Stimulated activated CD4-positive, alpha-beta T cell treated with anti-CD3 and anti-CD28 coated beads, TNF-alpha, amount 100 ng/mL, for 24 hours (primary cell): ENCODE measurements at places on chromosomes 7 and 10.

DNA sequence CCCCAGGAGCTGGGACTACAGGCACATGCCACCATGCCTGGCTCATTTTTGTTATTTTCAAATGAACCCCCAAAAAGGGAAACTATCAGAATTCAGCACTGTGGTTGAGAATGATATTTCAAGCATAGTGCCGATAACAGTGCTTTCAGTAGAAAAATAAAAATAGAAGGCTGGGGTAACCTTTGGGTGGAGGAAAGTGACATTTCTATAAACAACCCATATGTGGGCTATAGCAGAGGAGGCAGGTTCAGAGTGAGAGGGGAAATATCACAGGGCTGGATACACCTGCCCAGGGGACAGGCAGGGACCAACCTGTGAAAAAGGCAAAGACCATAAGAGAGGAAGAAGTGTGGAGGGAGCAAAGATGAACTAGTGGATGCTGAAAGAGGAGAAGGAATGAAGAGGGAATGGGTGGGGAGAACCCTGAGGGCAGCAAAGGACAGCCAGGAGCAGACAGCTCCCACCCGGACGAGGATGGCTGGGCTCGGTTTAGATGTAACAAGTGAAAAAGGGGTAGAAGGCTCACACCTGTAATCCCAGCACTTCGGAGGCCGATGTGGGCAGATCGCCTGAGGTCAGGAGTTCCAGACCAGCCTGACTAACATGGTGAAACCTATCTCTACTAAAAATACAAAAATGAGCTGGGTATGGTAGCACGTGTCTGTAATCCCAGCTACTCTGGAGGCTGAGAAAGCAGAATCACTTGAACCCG, 56.5 kb downstream of the MAP3K8 start:
- DNase-seq, result no peak

GRCh38 chr7:156906200-156906649, 13.2 kb upstream of the LMBR1 start:
- DNase-seq, result no peak

DNA sequence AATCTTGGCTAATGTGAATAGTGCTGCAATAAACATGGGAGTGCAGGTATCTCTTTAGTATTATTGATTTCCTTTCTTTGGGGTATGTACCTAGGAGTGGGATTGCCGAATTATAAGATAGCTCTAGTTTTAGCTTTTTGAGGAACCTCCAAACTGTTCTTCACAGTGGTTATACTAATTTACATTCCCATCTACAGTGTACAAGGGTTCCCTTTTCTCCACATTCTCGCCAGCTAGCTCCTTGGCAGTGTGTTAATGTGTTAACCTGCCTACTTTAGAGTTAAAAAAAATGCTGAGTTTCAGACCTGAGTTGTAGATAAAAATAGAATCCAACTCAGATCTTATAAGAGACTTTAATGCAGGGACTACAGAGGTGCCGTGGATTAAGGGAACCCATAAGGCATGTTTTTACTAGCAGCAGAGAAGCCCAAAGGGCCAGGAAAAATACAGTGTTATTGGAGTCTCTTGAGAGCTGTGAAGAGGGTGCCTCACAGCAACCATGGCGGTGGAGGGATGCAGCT, 35.4 kb downstream of the CDK13 start:
- DNase-seq, result no peak

GRCh38 chr10:118218562-118218961, 123.6 kb downstream of the FAM204A start:
- DNase-seq, result no peak

DNA sequence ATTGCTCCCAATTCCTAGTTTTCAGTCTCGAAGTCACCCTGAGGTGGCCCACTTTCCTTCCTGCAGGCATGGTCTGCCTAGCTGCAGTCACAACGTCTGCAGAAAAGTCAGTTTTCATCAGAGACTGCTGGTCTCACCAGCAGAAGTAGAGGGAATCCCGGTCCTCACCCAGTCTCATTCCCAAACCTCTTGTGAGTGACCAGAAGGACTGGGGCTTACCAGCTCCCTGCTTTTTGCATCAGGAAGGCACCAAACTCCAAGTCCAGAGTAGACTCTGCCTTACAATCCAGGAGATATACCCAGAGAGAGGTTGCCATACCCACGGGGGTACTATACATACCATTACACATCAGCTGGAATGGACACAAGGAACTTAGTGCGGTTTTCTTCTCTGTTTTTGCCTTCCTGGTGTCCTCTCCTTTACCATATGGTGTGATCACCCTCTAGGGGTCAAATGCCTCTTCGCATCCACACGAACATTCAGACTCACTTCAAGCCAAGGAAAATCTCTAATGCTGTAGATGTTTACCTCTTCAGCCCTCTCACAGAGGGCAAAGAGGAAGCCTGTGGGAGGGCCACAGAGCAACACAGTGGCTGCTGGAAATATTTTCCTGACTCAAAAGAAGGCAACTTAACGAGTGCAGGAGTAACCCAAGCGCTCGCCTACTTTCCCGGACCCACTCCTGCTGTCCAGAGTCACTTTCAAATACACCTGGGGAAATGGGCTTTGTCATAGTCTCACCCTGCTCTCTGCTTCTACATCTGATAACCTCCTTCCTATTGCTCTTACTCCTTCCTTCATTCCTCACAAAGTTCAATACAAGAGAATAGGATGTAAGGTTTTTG, 220.9 kb downstream of the C7orf25 start:
- no peak for DNase-seq

DNA sequence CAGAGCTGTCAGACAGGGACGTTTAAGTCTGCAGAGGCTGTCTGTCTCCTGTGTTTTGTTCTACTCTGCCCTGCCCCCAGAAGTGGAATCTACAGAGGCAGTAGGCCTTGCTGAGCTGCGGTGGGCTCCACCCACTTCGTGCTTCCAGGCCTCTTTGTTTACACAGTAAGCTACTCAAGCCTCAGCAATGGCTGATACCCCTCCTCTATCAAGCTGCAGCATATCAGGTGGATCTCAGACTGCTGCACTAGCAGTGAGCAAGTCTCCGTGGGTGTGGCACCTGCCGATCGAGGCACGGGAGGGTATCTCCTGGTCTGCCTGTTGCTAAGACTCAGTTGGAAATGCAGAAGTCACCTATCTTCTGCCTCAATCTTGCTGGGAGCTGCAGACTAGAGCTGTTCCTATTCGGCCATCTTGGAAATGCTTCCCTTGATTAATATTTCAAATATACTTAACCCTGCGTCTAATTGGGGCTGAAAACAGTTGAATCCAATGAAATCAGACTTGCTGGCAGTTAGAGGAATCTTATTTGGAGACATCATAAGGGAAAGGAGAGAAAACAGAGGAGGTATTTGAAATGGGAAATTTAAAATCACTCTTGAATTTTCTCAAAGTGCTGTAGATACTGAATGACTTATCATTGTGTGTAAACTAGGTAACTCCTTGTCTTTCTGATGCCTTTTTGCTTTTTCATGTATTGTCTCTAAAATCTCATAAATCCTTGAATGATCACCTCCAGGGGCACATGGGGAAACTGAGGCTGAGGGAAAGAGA, 13.8 kb upstream of the CYP3A5 start:
- DNase-seq, result no peak

DNA sequence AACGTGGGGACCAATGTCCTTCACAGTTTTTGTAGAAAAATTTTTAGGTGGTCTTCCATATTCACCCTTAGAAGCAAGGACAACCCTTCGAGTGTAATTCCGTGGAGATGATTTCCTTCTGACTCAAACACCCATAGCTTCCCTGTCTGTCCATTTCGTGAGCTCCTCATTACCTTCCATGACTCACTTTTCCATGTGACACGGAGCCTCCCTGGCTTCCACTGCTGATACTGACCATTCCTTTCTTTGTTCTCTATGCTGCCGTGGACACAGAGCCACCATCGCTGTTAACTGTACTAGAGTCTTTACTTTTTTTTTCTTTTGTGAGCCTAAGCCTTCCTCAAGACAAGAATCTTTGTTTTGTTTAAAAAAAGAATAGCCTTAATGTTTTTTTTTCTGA, 12.5 kb upstream of the ARMS2 start:
- no peak for DNase-seq

- no peak for DNase-seq
Measured at GRCh38 chr10:22321156-22321923, 441 bp downstream of the BMI1 start.

DNA sequence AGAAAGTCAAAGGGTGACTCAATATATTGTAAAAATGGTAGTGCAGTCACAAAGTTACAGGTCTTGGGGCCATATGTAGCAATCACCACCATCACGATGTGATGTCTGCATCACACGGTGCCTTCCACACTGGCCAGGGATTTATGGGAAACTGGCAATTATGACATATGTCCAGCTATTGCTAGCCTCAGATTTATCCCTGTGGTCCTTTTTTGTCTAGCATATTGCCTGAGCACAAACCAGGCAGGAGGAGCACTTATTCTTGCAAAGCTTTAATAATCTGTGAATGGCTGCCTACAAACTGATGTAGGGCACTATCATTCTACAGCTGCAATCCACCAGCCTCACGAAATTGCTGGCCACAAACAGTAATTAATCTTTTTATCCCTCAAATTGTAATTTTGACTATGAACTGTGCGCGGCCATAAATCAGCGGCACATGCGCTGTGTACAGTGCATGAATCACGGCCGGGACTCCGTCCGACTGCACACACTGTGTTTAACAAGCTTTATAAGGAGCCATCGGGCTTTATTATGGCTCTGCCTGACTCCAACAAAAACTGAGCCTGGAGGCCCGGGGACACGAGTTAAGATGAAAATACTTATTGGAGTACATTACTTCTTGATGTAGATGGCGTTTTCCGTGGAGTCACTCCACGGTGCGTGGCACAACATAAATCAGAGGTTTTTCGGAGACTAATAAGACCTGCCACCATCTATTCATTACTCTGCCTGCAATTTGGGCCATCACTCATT, 115.2 kb downstream of the EBF3 start:
- no peak for DNase-seq

- no peak for DNase-seq
Measured at GRCh38 chr7:27569106-27569505, 93.6 kb downstream of the HIBADH start.

DNA sequence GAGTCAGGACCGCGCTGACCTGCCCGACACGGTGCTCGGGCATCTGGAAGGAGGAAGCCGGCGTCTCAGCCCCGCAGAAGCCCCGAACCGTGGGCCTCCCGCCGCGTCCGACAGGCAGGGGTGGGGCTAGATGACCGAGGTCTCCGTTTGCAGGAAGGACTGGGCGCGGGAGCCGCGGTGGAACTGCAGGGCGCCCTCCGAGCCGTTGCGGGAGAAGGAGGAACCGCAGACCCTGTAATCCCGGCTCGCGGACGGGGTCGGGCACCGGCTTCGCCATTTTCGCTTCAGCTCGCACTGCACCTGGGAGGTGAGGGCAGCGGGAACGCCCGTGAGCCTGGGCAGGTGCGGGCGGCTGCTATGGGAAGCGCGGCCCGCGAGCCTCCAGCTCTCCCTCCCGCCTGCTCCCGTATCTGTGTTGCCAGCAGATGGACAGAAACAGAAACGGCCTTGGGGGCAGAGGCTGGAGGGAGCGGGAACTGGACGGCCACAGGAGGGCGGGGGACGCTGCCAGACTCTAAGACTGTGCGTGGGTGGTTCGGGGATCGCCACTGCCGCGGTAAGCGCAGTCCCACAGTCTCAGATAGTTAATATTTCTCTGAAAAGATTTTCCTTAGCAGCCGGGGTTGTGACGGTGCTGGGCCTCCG, 114.1 kb downstream of the VIPR2 start:
- DNase-seq, result peak; percentile 12

DNA sequence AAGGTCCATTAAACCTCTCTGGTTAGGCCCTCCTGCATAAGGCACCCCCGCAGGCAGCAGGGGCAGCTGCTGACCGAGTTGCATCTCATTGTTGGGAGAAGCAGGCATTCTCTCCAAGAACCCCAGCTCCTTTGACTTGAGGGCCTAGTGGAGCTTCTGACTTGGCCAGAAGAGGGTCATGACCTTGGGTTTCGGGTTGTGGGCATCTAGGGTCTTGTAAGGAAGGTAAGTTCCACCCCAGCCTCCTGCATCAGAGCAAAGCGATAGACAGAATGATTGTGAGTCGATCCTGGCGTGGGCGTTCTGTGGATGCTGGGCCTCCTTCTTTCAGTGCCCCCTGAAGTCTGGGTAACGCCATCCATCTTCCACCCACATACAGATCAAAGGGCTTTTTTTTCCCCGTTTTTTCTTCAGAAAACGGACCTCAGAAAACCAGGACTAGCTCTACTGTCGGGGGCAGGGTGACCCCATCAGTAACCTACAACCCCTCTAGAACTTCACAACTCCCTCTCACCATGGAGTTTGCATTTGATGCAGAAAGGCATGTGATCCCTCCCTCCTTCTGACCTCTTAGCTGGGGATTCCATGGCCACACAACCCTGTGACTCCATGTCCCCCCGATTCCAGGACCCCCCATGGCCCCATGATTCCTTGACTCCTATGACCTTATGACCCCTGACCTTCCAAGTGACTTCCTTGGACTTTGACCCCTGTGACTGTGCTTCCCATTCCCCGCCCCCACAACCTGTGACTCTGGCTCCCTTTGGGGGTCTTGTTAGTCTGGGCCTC, 3.0 kb downstream of the SEMA4G start:
- DNase-seq, result no peak

DNA sequence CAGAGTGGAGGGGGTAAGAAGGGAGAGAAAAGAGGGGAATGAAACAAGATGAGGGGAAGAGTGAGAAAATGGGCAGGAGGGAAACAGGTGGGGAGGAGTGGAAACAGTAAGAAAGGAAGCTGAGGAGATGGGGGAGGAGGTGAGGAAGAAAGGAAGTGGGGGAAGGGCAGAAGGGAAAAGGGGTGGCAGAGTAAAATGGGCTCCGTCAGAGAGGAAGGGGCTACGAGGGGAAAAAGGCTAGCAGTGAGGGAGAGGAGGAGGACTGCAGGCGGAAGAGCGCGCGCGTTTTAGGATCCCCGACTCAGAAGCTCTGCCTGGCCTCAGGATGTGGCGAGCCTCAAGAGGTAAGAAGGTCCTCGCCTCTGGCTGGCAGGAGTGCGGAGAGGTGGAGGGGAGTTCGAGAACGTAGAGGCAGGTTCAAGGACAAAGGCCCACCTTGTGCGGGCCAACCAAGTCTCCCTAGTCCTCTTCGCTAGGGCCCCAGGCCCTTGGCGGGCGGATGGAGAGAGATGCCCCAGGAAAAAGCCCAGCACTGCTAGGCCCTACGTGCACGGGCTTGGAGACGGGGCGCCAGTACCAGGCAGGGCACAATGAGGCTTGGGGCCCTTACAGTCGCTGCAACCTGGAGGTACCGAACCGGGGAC, 5.8 kb upstream of the NKX2-3 start:
- no peak for DNase-seq

- DNase-seq, result no peak
Measured at GRCh38 chr10:126119599-126119998, 223.2 kb downstream of the FANK1 start.

DNA sequence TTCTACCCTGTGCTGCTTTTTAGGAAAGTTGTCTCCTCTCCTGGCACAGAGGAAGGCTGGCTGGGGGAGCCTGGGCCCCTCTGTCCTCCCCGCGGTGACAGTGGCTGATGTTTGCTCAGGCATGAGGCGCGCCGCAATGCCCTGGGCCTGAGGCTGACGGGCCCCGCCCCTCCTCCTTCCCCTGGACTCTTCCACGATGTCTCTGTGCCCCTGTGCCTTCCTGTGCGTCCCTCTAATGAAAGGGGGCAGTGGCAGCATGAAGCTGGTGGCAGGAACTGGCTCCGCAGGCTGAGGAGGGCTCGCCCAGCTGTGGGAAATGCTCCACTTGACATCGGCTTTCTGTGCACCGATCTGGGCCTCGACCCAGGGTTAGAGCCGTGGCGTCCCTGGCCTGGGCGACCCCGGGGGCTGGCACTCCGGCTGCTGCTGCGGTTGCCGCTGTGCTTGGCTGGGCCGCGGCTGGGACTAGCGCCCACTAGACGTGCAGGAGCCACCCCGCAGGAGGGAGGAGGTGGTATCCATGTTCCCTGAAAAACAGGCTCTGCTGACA, 67.9 kb downstream of the ZNF680 start:
- no peak for DNase-seq

GRCh38 chr10:102102421-102102820, 17.7 kb downstream of the LDB1 start:
- DNase-seq, result no peak

- DNase-seq, result no peak
Measured at GRCh38 chr10:71217266-71218045, 5.1 kb downstream of the UNC5B start.
